Heart right ventricle (tissue), 16 donors: ENCODE measurements at places on chromosomes 12 and 14. TPM values are rescaled to one million over a fixed set of nuclear protein-coding genes. Genes with fewer than 3 reads are reported as not detected.

Gene WNT1
- polyA plus RNA-seq = not detected

Gene IRAK4
- 3.8 TPM for polyA plus RNA-seq

GRCh38 chr14:101588990-101589389, 27.7 kb downstream of the DIO3 start:
- no peak for DNase-seq

Gene NANOG
- polyA plus RNA-seq = not detected

- DNase-seq = no peak
These were observed 43.2 kb downstream of the SSPN start for GRCh38 chr12:26238341-26239121.

GRCh38 chr12:1346126-1346525, 248.3 kb downstream of the FBXL14 start:
- no peak for DNase-seq

- no peak for DNase-seq
These were observed 117.2 kb upstream of the DIO3 start for GRCh38 chr14:101444116-101444515.

GRCh38 chr12:51862947-51863346, 14.4 kb upstream of the FIGNL2 start:
- DNase-seq = no peak

- DNase-seq = no peak
These were observed 13.0 kb downstream of the NUDT4 start for GRCh38 chr12:93390549-93391297.

Gene C12orf50
- not detected for polyA plus RNA-seq

Gene OTUB2
- 0.29 TPM for polyA plus RNA-seq

- no peak for DNase-seq
These were observed 18.6 kb upstream of the RIN3 start for GRCh38 chr14:92495027-92495426.

DNA sequence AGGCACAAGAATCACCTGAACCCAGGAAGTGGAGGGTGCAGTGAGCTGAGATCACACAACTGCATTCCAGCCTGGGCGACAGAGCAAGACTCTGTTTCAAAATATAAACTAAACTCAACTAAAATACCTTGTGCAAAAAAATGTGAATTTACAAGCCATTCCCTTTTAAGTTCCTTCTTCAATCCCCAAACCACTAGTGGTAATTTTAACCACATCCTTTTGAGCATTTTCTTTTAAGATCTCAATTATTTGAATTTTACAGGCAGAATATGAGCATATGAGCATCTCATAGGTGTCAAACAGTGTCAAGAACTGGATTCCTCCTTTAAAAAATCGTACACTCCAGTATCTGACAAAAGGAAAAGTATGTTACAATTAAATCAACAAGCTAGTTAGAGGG, 57.0 kb upstream of the NPFF start:
- DNase-seq = no peak

DNA sequence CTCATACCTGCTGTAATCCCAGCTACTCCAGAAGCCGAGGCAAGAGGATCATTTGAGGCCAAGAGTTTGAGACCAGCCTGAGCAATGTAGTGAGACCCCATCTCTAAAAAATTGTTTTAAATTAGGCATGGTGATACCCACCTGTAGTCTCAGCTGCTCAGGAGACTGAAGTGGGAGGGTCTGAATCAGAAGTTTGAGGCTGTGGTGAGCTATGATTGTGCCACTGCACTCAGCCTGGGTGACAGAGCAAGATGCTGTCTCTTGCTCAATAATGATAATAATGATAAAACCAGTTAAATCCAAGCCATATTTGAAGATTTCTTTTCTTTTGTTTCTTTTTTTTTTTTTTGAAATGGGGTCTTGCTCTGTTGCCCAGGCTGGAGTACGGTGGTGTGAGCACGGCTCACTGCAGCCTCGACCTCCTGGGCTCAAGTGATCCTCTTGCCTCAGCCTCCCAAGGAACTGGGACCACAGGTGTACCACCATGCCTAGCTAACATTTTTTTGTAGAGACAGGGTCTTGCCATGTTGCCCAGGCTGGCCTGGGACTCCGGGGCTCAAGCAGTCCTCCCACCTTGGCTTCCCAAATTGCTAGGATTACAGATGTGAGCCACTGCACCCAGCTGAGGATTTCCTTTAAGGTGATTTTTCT, 12.8 kb downstream of the PSMA6 start:
- DNase-seq = no peak

Gene HOXC9
- not detected for polyA plus RNA-seq

Gene BEGAIN
- polyA plus RNA-seq = 0.51 TPM

Gene SOAT2
- 0.03 TPM for polyA plus RNA-seq

Gene NKX2-1
- polyA plus RNA-seq = not detected

GRCh38 chr12:7017870-7018349, 366 bp downstream of the LPCAT3 start:
- no peak for DNase-seq

GRCh38 chr14:93175492-93175891, 9.2 kb downstream of the MOAP1 start:
- DNase-seq = no peak

- no peak for DNase-seq
These were observed 4.9 kb downstream of the KRT1 start for GRCh38 chr12:52675301-52675701.

DNA sequence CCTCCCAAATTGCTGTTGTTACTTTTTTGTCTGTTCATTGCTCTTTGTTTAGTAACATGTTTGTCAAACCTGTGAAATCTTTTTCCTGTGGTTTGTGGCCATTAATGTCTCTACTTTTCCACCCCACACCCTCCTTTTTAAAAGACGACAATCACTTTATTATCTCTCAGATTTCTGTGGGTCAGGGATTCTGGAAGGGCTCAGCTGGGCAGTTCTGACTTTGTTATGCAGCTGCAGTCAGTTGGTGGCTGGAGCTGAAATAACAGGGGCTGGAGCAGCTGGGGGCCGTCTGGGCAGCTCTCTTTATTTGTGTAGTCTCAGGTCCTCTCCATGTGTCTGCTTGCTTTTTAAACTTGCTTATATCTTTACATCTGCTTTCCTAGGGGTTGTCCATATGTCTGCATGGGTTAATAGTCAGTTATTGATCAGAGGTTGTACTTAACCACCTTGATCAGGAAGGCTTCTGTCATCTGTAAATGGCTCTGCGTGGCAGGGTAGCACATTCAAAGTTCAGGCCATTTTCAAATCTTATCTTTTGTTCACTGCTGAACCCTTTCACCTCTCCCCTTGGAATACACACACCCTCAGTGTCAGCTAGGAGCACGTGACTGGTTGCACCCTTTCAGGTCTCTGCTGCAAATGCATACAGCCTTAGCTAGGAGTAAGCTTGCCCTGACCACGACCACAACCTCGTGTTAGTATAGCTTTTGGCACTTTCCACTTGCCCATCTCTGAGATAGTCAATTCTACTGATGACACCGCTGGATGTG, 27.9 kb downstream of the BORCS5 start:
- no peak for DNase-seq

GRCh38 chr12:5268424-5269210, 163.3 kb upstream of the NTF3 start:
- DNase-seq = no peak

DNA sequence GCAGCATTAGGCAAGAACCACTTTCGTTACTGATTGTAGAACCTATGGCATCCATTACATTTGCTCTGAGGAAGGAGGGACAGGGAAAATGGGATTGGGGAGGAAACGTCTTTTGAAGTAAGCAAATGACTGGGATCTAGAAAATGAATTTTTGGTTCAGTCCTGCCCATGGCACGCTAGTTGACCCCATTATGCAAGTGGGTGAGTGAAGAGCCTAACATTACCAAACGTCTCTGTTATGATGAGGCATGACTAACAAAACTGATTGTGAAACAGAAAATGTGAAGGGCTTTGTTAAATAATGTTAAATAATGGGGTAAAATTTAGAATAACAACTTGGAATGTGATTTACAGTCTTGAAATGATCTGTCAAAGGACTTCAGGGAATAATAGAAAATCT, 38.9 kb downstream of the CPSF2 start:
- no peak for DNase-seq

Gene SSPN
- polyA plus RNA-seq = 5.9 TPM

DNA sequence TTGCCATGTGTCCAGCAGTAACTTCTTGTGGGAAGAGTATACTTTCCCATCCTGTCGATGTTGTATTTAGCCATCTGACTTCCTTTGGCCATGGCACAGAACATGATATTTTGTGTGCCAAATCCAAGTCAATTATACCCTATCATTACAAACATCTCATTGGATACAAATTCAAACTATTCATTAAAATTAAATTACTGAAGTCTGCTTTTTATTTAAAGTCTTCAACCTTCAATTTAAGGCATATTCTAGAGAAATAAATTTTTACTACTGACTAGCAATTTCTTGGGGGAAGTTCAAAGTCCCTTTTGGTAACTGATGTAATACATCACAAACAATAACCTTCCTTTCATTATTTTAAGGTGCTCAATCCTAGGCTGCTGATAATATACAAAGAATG, 192.6 kb downstream of the SLC6A15 start:
- DNase-seq = no peak

DNA sequence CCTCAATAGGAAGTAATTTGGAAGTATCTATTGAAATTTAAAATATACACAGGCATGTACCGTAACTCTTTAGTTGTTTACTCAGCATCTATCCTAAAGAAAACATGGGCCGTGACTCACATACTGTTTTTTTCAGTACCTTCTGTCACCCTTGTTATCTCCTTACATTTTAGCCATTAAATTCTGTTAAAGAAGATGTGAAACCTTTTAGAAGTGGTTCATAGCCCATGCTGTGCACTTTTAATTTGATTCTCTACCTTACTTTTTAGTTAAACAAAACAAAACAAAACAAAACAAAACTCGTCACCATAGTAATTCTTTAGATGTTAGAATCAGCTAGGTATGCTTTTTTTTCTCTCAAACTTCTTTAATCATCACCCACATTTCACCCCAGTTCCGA, 494.4 kb upstream of the RGS6 start:
- DNase-seq = no peak

- DNase-seq = no peak
These were observed 32.4 kb upstream of the CD69 start for GRCh38 chr12:9792961-9793617.

DNA sequence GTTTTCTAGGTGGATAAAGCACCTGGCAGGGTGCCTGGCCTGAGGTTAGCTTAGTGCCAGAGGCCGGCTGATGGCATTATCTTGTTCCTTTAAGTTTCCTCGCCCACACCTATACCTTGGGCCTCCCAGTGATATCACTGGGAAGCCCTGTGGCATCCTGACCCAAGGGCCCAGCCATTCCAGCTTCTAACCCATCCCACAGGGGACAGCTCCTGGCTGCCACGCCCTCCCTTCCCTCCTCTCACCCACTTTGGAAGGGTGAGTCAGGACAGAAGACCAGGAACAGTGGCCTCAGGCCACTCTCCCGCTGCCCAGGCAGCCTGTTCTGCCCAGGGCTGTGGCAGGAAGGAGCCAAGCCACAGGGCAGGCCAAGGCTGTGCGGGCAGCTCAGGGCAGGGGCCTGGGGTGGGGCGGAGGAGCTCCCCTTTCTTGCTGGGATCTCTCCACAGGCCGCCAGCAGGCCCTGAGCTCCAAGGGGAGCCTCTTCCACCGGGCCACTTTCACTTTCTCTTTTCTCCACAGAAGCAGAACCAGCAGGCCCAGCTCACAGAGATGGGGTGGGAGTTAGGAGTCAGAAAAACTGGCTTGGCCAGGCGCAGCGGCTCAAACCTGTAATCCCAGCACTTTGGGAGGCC, 75.1 kb downstream of the IRF2BPL start:
- DNase-seq = peak; percentile 59

Gene KRT6B
- polyA plus RNA-seq = 0.06 TPM

DNA sequence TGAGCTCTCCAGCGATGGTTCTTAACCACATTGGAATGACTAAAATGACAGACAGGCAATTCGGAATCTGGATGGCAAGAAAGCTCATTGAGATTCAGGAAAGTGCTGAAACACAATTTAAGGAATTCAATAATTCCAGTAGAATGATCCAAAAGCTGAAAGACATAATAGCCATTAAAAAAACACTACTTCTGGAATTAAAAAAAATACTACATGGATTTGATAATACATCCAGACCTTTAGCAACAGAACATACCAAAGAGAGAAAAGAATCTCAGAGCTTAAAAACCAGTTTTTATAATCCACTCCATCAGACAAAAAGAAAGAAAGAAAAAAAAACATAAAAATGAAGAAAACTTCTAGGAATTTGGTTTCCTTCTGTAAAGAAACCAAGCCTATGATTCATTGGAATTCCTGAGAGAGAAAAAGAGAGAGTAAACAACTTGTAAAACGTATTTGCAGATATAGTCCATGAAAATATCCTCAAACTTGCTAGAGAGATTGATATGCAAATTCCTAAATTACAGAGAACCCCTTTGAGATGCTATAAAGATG, 52.8 kb downstream of the SLCO1B1 start:
- no peak for DNase-seq
